ENCODE measurements at places on chromosomes 6 and 20.

DNA sequence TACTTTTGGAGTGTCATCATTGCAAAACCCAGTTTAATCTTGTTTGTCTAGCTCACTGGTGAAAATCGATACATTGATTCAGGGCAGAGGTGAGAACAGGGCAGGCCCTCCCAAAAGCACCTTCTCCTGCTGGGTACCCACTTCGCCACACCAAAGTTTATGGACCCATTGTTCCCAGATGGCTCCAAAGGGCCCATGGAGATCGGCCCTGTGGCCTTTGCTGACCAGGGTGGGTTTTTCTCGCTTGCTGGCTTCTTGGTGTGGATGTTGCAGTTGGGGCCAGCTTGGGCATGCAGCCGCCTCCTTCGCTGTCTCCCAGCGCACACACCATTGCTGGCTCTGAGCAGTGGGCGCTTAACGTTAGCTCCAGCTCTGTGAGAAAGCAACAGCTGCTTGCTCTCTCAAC lies 178.1 kb upstream of the PDE10A start:
- no peak for DNase-seq

DNA sequence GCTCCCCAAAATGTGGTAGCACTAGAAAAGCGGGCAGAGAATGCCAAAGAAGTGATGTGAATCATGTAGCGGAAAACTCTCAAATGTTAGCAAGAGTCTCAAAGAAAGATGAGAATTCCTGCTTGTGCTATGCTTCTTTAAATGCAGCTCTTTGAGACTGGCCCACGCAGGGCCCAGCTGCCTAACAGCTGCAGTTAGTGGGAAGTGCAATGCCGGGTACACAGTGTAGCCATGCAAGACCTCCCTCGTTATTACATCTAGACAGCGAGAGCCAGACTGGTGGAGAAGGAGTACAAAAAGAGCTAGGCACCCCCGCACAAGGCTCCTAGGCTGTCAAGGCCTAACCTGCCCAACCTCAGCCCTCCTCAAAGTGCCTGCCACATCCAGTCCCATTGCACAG lies 201.7 kb upstream of the PRDM1 start:
- DNase-seq, result no peak

GRCh38 chr6:146028252-146028795 lies 538 bp upstream of the GRM1 start:
- peak; percentile 15 for DNase-seq

DNA sequence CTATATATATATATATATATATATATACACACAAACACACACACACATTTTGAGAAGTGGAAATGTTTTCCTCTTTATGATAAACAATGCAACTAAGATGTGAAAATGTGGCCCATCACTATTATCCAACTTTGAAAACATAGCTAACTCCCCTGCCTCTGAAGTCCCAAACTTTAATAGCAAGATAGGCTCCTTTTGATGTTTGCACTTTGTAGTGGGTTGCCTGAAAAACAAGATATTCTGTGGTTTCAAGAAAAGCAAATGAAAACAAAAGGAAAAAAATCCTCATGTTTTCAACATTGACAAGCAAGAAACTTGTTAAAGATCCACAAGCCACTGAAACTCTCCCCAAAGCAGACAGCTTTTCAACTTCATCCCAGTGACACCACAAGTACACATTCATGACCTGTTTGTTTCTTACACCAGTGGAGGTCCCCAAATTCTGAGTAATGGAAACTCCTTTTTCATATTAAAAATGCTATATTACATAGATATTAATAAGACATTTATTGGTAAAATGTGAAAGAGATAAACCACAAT lies 90.0 kb downstream of the IPCEF1 start:
- DNase-seq, result no peak

DNA sequence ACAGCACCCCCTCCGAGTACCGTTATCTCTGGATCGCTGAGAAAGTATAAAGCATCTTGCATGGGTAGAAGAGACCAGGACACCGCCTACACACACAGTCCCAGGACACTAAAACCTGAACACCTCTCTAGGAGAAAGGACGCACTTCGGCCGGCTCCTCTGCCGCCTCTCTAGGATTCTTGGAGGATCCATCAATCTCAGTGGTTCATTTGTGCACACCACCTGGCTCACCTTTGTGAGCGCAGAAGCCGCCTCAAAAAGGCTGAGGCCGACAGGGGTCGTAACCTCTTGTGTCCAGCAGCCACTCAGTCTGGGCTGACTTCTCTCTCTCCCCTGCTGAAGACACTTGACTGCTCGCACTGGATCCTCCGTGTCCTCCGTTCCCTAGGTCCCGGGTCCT lies 13.5 kb downstream of the ZSCAN23 start:
- no peak for DNase-seq

- DNase-seq, result peak; percentile 15
These were observed 815 bp upstream of the ITPR3 start for GRCh38 chr6:33620158-33620855.

GRCh38 chr20:21534453-21534852 lies 20.6 kb upstream of the NKX2-2 start:
- no peak for DNase-seq
